ENCODE measurements at places on chromosomes 13 and 19.

GRCh38 chr19:2352121-2352520 is 7.9 kb upstream of the TMPRSS9 start:
- DNase-seq = no peak

DNA sequence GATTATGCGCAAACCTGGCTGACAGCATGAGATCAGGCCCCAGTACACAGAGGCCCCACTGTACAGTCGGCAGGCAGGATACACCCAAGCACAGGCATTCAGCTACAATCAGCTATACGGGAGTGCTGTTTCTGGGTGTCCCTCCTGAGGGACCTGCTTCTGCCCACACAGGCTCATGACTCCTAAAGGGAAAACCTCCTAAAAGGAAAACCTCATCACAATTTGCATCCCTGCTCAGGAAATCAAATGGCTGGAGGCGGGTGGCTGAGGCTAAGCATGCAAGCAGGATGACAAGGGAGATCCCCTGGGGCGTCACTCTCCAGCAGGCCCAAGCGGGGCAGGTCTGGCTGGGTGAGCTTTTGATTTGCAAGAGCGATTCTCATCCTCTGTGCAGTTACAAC is 99.8 kb downstream of the CRYL1 start:
- no peak for DNase-seq

DNA sequence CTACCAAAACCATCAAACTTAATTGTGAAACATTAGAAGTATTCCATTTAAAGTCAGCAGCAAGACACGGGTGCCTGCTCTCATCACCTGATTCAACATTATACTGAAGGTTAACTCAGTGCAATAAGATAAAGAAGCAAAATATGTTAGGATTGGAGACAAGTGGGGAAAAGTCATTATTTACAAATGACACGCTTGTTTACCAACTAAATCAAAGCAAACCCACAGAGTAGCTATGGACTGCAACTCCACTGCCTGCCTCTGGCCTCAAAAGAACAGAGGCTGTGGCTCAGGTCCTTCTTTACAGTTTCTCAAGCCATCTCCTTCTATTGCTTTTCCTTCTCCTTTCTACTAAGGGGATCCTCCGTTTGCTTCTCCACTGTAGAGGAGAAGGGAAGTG is 21.0 kb upstream of the ATP12A start:
- DNase-seq = no peak

GRCh38 chr13:93420887-93421286 is 194.3 kb downstream of the GPC6 start:
- DNase-seq = no peak

DNA sequence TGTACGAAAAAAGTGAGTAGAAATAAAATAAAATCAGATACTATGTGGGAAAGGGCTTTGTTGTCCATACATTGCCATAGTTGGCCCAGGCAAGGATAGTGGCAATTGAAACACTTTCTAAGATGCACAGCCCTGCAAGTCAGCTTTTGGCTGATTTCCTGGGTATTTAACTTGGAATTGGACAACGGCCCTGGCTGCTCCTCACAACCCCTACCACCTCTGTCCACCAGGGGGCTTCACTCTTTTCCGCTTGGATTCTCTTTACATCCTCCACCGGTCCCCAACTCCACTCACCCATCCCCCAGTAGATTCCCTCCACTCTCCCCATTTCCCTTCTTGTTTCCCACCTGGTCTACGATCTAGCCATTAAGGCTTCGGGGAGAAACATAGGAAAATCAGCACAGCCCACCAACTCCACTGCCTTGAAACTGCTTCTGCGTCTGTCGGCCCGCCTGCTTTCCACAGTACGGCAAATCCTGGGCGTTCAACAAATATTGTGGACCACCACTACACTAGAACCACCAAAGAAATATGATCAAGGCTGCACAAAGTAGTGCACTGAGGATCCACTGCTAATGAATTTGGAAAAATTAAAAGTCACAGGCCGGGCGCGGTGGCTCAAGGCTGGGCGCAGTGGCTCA is 48.6 kb upstream of the GTF3A start:
- DNase-seq = peak; percentile 4

All from NCI-H1694 treated with DMSO at 0.1 percent for 48 hours (cell line).